Mesothelial cell of epicardium (in vitro differentiated cells): ENCODE measurements at places on chromosomes 1 and 21.

- no peak for DNase-seq
Observed at GRCh38 chr1:199197695-199198094, 558.9 kb downstream of the PTPRC start.

DNA sequence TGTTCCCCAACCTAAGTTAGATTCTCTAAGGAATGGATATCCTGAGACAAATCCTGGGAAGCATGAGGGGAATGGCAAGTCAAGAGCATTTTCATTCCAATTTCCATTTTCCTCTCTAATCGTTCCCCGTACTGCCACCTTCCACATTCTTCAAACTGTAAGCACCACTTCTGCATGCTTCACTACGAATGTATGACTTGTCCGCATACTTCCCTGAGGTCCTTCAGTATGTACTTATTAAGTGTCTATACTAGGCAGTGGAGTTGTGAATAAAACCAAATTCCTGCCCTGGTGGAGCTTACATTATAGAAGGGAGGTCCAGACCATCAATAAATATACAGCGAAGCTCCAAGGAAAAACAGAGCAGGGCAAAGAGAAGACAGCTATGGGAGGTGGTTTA, 154.8 kb downstream of the GREM2 start:
- no peak for DNase-seq

- DNase-seq: no peak
Observed at GRCh38 chr1:219092206-219092605, 81.5 kb upstream of the LYPLAL1 start.

- no peak for DNase-seq
Observed at GRCh38 chr1:77929806-77930205, 41.4 kb downstream of the NEXN start.

DNA sequence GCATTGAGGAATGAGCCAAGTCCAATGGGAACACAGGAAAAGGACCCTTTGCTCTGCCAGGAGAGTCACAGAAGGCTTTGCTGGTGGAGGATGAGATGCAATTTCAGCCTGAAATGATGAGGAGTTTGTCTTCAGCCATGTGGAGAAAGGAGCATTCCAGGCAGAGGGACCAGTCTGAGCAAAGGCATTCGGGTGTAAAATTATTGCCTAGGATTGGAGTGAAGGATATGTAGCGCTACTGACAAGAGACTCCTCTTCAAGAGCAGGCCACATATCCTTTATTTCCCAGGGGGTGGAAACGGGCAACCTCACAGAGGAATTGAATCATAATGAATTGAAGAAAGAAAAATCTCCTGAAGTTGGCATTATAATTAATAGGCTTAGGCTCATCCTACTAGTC, 1.1 kb upstream of the CSF1 start:
- DNase-seq: no peak

DNA sequence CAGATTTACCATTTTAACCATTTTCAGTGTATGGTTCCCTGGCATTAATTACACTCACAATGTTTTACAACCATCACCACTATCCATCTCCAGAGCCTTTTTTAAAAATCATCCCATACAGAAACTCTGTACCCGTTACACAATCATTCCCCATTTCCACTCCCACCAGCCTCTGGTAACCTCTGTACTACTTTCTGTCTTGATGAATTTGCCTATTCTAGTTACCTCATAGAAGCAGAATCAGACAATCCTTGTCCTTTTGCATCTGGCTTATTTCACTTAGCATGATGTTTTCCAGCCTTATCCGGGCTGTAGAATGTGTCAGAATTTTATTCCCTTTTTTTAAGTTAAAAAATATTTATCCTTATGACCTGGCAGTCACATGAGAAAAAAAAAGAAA, 33.0 kb downstream of the PGM1 start:
- no peak for DNase-seq

- no peak for DNase-seq
Observed at GRCh38 chr1:94620345-94621031, 78.9 kb upstream of the F3 start.

- DNase-seq: no peak
Observed at GRCh38 chr21:15138490-15138889, 73.7 kb upstream of the NRIP1 start.

- DNase-seq: no peak
Observed at GRCh38 chr1:228417061-228417460, 400 bp upstream of the TRIM17 start.

- DNase-seq: no peak
Observed at GRCh38 chr1:205350124-205350523, 6.6 kb downstream of the KLHDC8A start.
